ENCODE measurements at places on chromosomes 11 and 22. TPM values are rescaled to one million over a fixed set of nuclear protein-coding genes. Genes with fewer than 3 reads are reported as not detected.

Gene OR6T1
- polyA plus RNA-seq: not detected

Gene OR4A15
- not detected for polyA plus RNA-seq

Gene USP2
- polyA plus RNA-seq: 3.9 TPM

Gene MYO18B
- 0.77 TPM for polyA plus RNA-seq

Gene ACTN3
- 46.2 TPM for polyA plus RNA-seq

Gene P2RY6
- 0.20 TPM for polyA plus RNA-seq

Gene GP1BB
- 0.36 TPM for polyA plus RNA-seq

Gene OR8K5
- polyA plus RNA-seq: not detected
